ENCODE measurements at places on chromosomes 1 and 21.

- DNase-seq: no peak
Observed at GRCh38 chr1:85214654-85215053, 13.8 kb upstream of the SYDE2 start.

DNA sequence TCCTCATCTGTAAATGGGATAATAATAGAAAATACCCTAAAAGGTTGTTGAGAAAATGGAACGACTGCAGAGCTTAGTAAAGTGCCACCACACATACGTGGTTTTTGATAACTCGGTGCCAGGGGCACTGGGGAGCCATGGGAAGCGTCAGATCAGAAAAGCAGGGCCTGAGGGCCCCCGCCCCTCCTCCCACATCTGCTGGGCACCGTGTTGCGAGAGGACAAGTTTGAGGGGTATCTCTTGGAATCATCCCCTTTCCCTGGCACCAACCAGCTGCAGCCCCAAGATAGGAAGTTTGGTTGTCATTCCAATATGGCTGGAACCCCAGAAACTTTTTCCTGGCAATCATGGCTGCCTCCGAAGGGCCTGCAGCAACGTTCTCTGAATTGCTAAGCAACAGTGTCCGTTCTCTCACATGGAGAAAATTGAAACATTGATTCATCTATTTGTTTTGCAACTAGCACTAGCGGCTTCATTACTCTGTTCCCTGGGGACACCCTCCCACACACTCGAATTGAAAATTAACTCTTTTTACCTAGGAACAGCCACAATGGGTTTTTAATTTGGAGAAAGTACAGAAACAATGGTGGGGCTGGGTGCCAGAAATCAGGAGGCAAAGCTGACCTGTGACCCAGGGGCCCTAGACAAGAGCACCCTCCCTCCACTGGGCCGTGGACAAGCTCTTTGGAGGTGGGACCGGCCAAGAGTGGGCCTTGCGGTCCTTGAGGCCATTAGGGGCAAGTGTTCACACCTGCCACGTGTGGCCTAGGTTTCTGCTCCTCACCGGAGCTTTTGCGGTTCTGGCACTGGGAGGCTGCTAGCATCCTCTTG lies 190.0 kb upstream of the VAMP3 start:
- DNase-seq: no peak

DNA sequence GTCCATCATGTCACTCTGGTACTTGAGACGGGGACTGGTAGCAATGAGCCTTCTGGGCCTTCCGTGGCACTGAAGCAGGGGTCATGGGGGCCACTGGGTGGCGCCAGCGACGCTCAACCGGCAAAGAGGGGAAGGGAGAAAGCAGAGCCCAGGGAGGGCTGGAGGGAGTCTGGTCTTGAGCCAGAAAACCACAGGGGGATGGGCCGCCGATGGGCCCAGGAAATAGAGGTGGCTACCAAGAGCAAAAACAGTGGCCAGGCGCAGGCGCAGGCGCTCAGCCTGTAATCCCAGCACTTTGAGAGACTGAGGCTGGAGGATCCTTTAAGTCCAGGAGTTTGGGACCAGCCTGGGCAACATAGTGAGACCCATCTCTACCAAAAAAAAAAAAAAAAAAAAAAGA lies 21.8 kb downstream of the EXOC8 start:
- DNase-seq: no peak

DNA sequence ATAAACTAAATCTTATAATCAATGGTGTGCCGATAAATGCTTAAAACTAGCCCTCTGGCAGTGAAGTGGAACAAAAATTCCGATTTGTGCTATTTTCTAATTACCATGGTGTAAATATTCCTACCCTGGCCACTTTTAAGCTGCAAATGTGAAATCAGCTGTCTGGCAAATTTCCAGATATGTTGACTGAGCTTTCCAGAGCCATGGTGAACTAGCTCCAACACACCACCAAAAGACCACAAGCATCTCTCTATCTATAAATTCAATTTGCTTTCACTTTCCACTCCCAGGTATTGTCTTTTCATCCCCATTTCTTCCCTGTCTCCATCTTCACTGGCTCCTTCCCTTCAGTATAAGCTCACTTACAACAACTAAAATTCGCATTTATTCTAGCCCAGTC lies 152.3 kb upstream of the RGS18 start:
- no peak for DNase-seq

DNA sequence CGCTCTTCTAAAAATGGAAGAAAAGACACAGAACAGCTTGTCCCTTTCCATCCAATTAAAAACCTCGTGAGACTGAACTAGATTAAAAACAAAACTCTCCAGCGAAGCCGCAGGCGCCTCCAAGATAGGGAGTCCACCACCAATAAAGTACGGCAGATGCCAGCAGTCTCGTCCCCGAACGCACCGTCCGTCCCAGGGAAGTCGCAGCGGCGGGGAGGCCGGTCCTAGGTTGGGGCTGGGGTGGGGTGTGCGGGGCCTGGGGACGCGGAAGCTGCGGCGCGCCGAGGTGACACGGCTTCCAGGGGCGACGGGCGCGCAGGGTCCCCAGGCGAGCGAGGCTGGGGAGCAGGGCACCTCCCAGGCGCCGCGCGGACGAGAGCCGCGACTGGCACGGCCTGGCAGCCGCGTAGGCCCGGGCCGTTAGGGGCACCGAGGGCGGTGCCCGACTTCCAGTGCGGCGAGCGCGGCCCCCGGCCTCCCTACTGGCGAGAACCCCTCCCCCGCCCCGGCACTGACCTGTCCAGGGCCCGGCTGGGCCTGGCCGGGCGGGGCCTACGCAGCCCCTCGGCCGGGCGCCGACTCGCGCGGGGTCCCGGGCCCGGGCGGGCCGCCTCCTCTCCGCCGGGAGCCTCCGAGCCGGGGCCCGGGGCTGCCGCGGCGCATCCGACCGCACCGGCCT lies 28.3 kb upstream of the A3GALT2 start:
- DNase-seq: no peak

DNA sequence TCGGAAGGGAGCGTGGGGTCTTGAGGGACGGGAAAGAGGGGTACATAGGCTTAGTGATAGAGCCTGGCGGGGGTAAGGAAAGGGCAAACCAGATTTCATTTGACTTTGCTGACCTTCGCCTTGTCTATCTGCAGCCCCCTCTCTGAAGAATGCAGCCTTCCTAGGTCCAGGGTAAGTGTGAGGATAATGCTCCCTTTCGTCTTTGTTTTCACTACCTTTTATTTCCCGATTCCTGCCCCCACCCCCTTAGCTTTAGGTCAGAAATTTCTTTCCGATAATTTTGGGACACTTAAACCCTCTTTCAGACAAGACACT lies 396 bp downstream of the ATP5PB start:
- DNase-seq: no peak

- DNase-seq: no peak
Observed at GRCh38 chr1:223670458-223671159, 5.1 kb upstream of the CAPN8 start.

DNA sequence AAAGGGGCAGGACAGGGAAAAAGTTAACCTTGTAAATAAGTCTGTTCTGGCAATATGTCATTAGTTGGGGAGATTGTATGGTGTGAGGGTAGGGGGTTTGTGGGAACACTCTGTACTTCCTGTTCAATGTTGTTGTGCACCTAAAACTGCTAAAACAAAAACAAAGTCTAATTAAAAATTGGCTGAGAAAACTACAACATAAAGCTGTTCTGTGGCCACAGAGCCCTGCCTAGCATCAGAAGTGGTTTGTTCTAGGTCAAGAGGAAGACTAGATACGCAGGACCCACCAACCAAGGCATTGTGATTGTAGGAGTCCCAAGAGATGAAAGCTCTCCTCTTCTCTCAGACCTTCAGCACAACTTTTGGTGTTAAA lies 81.0 kb upstream of the LRRC8D start:
- DNase-seq: no peak

- DNase-seq: no peak
Observed at GRCh38 chr1:53410100-53410541, 49.1 kb upstream of the DMRTB1 start.

DNA sequence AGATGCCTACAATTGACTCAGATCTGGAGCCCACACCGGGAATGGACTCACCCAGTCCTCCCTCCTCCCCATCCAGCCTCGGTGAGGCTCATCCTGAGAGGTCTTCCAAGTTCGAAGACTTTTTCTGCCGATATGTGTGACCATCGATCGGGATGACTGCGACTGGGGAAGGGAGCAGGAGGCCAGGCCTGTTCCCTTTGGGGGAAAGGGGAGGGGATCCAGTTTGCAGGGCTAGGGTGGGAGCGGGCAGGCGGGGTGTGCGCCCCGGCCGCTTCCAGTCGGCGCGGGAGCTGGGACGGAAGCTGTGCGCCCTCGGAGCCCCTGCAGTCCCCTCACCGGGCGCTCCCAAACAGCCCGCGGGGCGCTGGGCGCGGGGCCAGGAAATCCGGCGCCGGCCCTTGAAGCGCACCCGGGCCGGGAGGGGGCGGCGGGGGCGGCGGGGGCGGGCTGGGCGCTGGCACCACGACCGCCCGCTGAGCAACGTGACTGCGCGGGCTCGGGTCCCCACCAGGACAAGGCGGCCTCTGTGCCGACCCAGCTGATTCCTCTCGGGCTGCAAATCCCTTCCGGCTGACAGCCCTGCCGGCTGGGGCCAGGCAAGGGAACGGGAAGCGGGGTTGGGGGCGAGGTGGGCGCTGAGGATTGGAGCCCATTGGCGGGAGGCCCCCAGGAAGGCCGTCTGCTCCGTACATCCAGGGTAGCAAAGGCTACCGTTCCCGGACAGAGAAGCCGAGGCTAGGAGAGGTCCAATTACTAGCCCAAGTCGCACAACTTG lies 103.9 kb downstream of the EBNA1BP2 start:
- DNase-seq: peak; percentile 27

- DNase-seq: no peak
Observed at GRCh38 chr1:219710529-219711194, 97.8 kb upstream of the ZC3H11B start.

DNA sequence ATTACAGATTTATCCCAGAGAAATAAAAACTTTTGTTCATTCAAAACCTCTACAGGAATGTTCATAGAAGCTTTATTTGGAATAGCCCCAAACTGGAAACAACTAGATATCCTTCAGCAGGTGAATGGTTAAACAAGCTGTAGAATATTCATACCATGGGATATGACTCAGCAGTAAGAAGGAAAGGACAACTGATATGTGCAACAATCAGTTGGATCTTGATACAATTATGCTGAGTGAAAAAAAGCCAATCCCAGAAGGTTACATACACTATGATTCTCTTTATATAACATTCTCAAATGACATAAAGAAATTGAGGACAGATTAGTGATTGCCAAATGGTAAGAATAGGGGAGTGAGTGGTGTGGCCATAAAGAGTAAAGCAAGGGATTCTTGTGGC lies 376.7 kb downstream of the S1PR1 start:
- no peak for DNase-seq

DNA sequence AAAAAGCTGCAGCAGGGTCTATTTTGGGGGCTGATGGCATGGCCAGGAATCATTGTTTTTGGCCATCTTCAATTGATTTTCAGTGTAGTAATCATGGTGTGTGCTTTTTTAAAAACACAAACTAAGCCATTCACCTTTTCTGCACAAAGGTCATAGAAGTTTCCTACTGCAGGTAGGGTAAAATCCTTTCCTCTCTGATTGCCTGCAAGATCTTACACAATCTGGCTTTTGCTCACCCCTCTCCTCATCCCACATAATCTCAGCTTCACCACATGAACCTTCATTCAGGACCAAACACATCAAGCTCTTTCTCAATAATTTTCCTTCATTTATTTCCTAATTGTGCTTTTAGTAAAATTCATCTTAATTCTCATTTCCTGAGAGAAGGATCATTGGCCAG lies 38.3 kb upstream of the GBP5 start:
- DNase-seq: no peak

DNA sequence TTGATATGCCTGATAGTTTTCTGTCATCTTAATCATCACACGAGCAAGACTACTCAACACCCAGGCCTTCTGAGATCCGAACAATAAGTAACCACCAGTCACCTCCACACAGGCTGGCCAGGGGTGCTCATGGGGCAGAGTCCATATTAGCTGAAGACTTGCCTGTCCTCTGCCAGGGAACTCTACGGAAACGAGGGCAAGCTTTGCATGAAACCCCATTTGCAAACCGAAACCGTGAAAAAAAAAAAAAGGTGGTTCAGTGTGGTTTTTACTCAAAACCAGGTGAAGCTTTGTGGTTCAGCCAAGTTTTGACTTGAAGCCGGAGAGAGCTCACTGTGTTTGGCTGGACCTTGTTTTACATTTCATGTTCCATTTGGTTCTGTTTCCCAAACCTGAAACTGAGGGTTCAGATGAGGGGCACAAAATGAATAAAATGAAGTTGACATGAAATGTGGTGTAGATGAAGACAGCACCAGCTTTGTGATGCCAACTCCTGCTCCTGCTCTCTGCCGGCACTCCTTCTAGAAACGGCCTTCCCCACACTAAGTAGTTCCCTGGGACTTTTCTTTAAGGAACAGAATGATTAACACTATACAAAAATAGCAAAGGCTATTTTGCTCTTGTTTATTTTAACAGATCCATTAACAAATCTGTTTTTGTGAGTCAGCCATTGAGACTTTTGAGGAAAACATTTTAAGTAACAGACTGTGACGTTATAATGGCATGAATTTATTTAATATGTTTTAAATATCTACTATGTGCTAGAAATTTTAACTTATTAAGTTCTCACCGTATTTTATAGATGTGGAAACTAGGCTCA lies 74.7 kb downstream of the RUNX1 start:
- DNase-seq: no peak
